ENCODE measurements at places on chromosomes 3 and 15.
A peak's percentile ranks its signal among the peaks of the same experiment; 100 is the strongest.

DNA sequence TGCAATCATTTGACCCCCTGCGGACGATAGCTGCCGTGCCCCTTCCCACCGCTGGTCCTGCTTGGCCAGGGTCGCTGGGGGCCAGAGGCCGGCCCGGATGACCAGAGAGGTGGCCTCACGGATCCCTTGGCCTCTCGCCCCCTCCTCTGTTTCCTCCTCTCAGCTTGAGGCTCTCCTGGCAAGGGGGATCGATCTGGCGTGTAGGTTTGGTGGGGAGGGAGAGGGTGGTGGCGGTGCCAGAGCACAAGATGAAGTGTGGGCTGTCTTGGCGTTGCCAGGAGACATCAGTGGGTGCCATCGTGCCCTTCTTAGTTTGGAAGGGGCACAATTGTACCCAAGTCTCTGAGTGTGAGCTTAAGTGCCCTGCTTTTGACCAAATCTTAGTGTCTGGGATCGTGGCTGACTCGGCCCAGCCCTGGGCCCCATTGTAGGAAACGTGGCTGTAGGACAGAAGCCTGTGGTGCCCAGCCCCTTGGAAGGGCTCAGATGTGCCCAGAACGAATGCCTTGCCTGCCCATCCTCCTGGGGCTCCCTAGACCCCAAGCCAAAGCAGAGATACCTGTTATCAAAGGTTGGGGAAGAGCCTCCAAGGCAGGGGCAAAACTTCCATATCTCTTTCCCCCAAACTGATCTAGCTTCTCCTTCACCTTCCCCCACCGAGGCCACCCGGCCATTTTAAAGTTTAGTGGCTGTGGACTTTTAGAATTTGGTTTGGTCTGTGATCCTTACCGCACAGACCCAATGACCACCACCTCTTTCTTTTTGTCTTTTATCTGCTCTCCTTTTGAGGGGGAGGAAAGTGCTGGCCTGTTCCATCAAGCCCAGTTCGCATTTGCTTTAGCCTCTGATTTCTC lies 14.4 kb downstream of the NR2F2 start:
- DNase-seq: no peak

DNA sequence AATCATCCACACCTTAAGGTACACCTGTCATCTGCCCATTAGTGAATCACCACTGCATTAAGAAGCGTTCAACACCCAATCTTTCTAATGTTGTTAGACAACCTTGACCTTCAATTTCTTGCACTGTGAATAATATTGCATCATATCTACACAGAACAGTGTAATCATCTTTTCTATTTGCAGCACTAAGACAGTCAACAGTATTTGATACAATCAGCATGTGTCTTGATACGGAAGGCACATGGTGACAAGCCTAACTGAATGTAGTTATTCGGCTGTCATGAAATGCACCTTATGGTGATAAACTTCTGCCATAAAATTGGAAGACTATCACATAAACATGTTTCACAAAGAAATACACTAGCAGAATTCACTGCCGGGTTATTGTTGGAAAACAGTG lies 253.9 kb upstream of the THRB start:
- DNase-seq: no peak

DNA sequence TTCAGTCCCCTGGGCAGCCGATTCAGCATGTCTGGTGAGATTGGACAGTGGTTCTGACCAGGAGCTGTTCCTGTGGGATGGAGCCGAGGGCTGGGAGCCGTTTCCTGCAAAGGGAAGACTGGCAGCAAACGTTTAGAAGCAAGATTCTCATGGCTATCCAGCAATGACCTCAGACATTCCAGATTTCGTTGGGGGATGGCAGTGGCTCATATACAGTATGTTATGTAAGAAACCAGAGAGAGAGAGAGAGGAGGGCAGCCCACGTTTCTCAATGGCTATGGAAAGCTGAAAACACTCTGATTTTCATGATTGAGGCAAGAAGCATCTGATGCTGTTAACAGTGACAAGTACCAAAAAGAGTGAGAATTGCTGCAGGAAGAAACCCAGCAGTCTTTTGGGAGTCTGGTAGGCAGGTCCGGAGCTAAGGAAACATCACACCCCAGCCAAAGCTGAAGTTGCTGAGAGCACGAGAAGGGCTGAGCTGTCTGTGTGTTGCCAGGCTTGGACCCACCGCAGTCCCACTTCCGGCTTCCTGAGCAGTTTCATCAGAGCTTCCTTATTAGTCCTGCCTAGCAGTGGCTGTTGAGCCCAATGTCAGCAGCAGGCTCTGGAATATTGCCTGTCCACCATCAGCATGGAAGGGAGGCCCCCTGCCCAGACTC lies 25.6 kb upstream of the VPS8 start:
- peak; percentile 92 for DNase-seq

DNA sequence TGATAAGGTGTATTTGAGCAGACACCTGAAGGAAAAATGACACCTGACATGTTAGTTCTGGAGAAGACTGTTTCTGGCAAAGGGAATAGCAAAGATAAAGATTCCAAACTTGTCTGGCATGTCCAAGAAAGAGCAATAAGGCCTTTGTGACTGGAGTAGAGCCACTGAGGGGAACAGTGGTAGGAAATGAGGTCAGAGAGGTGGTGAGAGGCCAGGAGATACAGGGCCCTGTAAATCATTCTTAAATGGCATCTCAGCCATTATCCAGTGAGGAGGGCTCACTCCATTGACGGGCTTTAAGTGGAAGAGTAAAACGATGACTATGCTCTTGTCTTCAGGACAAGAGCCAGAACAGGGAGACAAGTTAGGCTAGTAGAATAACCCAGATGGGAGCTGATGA lies 4.5 kb downstream of the SLC49A4 start:
- DNase-seq: no peak

DNA sequence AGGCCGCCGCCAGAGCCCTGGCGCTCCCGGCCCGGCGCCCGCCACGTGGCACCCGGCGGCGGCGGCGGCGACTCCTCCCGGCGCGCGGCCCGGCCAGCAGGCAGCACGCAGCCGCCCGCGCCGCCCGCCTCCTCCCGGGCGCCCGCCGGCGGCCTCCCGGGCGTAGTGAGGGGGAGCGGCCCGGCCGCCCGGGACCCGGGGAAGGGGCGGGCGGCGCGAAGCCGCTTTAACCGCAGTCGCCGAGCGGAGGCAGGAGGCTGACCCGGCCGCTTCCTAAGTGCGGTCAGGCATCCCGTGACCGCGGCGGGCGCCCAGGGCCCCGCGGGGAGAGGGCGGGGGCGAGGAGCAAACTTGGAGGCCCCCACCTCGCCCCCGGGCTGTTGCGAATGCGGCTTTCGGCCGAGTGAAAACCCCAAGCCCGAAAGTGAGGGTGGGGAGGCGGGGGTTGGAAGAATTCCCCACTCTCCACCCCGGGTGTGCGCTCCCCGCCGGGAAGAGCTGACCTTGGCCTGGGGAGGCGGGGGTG lies 1.7 kb upstream of the HES1 start:
- DNase-seq: no peak

DNA sequence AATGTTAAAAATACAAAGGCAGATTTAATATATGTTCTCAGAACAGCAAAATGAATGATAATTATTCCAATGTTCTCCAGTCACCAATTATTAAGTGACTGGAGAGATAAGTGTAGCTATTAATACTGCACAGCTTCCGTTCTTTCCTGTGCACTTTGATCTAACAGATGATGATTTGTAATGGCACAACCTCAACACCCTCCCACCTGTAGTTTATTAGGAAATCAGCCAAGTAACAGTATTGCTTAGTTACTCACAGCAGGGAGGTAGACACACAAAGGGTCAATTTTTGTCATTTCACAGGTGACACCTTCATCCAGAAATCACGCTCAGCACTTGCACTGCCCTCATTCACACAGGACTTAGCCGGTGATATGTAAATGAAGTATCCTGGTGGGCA lies 688.1 kb downstream of the EPHA3 start:
- no peak for DNase-seq

- DNase-seq: no peak
These were observed 124.1 kb downstream of the TJP1 start for GRCh38 chr15:29698030-29698701.

GRCh38 chr15:66643033-66643432 lies 59.0 kb upstream of the SMAD6 start:
- no peak for DNase-seq

GRCh38 chr3:4494895-4495264 lies 1.7 kb downstream of the ITPR1 start:
- DNase-seq: peak; percentile 61

DNA sequence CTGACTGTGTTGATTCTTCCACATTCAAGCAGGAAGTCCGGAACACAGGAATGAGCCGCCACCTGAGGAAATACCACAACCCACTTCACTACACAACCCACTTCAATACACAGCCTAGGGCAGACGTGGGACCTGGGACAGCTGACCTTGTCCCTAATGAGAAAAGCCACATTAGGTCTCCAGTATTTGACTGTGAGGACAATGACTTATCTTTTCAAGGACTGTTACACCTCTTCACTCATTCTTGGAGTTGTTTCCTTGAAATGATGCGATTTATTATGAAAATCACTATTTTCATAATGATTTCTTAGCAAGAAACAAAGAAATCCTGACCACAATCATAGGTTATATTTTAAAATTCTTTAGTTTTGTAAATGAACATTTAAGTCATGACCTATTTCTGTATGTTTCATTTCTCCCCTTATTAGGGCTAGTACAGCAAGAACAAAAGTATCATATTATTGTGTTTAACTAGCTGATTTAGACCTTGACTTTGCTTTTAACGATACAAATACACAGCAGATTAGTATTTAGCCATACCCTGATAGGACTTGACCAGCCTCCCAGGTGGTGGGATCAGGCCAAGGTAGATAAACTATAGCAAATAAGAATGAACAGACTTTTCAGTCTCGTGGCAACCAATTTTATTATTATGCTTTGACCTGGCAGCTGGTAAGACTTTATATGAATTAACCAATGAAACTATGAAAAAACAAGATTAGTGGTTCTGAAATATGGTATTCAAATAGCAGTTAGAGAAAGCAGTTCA lies 6.0 kb downstream of the RAB27A start:
- no peak for DNase-seq

- DNase-seq: no peak
These were observed 85.2 kb upstream of the PRR23C start for GRCh38 chr3:139129892-139130291.

- DNase-seq: no peak
These were observed 42.0 kb upstream of the SPTSSB start for GRCh38 chr3:161413127-161413854.

DNA sequence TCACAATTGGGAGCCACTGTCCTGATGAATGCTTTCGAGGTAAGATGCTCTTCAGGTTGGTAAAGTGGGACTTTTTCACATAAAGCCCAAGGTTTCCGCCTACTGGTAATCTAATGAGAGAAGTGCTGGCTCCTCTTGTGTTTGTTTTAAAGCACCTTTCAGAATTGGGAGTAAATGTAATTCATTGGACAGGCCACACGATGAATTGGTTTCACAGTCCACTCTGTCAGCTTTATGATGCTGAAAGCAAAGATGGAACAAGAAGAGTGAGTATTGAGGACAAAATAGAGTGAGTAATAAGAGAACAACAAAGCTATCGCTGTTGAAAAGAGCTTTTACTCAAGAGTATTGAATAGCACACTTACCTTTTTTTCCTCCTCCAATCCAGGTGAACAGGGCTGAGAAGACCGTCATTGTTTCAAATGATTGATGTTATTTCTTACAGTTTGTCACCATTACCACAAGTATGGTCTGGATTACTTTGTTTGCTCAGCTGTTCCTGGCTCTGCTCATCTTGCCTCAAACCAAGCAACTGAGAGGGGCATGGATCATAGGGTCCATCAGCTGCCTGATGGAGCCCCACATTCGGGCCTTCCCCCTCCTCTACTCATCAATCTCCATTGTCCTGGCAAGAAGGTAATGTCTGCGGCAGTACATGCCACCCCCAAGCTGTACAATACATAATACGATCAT lies 136.1 kb upstream of the CNTN4 start:
- no peak for DNase-seq

DNA sequence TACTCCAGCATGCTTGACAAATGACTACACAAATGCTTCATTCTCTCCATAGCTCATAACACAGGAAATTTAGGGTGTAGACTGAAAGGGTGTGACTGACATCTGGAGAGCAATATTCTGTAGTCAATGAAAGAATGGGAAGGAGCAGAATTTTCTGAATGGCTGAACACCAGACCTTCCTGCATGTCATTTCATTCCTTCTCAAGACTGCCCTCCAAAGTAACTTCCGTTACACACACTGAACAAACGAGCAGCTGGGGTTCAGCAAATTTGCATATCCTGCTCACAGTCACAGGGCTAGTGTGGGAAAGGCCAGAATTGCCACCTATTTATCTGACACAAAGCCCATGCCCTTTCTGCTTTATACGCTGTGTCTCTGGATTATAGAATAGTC lies 325.0 kb upstream of the CFAP20DC start:
- DNase-seq: no peak

DNA sequence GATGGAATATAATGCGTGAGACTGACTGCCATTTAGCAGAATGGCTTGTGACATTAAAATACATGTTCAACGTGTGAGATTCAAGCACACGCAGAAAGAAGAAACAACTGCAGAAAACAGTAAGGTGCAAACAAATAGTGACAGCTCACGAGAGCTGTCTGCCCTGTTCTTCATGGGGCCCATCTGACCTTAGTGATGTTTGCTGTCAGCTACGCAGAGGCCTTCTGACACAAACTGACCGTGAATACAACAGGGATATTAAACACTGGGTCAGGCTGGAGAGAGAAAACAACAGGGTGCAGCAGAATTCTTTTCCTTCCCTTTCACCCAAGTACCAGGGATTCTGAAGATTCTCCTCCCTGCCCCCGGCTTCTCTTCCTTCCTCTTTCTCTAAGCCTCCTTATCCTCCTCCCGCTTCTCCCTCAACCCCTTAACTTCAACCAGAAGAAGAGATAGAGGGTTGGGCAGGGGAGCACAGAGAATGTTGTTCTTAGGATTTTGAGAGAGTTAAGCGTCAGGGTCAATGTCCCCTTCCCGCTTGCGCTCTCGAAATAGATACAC lies 2.1 kb downstream of the TNFAIP8L3 start:
- peak; percentile 5 for DNase-seq

GRCh38 chr15:63920504-63921175 lies 86.9 kb upstream of the HERC1 start:
- DNase-seq: no peak

GRCh38 chr15:100596792-100597191 lies 5.2 kb downstream of the LINS1 start:
- DNase-seq: no peak

GRCh38 chr3:15375461-15376000 lies 43.1 kb upstream of the SH3BP5 start:
- no peak for DNase-seq

DNA sequence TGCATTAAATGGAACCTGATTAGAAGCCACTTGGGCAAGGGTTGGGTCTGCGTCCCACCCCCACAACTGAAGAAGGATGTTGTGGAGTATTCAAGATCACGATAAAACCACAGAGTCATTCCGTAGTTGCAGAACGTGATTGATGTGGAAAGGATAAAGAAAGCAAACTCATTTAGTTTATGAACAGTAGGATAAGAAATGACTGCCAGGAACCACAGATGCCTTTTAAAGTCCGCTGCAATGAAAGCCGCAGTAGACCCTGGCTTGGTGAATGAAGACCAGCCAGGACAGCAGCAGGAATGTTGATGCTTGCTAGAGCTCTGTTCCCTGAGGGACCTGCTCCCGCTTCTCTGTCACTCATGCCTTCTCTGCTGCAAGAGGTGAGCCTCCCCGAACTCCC lies 111.5 kb downstream of the GABRG3 start:
- DNase-seq: no peak

Data from Kasumi-1 (cell line).